ENCODE measurements at places on chromosomes 6 and 20.

GRCh38 chr20:11051136-11051535, 377.3 kb upstream of the JAG1 start:
- no peak for ATAC-seq

DNA sequence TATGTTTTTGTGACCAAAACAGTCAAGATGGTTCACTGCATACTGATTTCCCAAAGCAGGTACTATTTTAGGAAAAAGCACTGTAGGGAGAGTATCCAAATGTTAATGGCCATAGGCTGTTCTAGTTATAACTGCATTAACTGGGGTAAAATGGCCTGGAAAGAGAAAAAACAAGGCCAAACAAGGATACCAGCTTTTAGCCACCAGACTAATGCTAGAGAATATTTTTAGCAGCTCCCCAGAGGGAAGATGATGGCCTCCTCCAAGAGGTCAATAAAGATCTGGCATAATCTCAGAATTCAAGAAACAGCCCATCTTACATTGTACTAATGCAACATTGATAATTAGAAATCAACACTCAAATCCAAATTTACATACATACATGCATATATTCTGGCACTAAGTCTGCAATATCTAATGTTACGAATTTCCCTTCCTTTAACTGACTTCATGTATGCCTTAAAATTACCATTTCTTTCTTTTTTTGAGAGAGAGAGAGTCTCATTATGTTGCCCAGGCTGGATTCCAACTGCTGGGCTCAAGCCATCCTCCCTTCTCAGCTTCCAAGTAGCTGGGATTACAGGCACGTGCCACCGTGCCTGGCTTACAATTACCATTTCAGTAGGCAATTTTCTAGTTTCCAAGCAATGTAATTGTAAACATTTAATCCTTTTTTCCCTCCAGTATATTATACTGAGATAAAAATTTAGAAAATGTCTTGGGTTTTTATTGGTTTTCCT, 9.3 kb downstream of the COX7A2 start:
- ATAC-seq = no peak

GRCh38 chr20:56925831-56926170, 296.7 kb downstream of the TFAP2C start:
- ATAC-seq = no peak

- ATAC-seq = no peak
Measured at GRCh38 chr6:6495851-6496250, 92.7 kb upstream of the LY86 start.
